Lung microvascular endothelial cell (primary cell): ENCODE measurements at places on chromosomes 2 and 18. TPM values are rescaled to one million over a fixed set of nuclear protein-coding genes. Genes with fewer than 3 reads are reported as not detected.

RGPD4 gene
- not detected in 2 replicates for total RNA-seq

RAB27B gene
- total RNA-seq: under 0.01 TPM in 1 of 2 replicates, not detected in the other

ANKRD29 gene
- 0.65 and 0.79 TPM in 2 replicates for total RNA-seq

TMEM182 gene
- total RNA-seq: 0.44 and 0.60 TPM in 2 replicates

PRADC1 gene
- total RNA-seq: 19.2 and 24.4 TPM in 2 replicates

MAL gene
- total RNA-seq: not detected in 2 replicates

LTBP1 gene
- total RNA-seq: 21.6 and 36.1 TPM in 2 replicates

IMPACT gene
- total RNA-seq: 16.6 and 17.7 TPM in 2 replicates

ACP1 gene
- 53.6 and 87.2 TPM in 2 replicates for total RNA-seq

MAP2 gene
- 0.79 and 8.1 TPM in 2 replicates for total RNA-seq

RBKS gene
- 1.1 and 1.4 TPM in 2 replicates for total RNA-seq

DPYSL5 gene
- not detected in 2 replicates for total RNA-seq

FN1 gene
- total RNA-seq: 305 and 470 TPM in 2 replicates

KCNG2 gene
- total RNA-seq: 0.44 and 1.4 TPM in 2 replicates

MYO3B gene
- not detected in 2 replicates for total RNA-seq

PIAS2 gene
- 7.2 and 8.7 TPM in 2 replicates for total RNA-seq

MPP4 gene
- total RNA-seq: 0.20 and 2.0 TPM in 2 replicates

MBD1 gene
- total RNA-seq: 25.7 and 44.4 TPM in 2 replicates

WDR75 gene
- total RNA-seq: 37.0 and 44.4 TPM in 2 replicates

GDF7 gene
- total RNA-seq: 2.8 and 19.6 TPM in 2 replicates

MOGAT1 gene
- total RNA-seq: not detected in 2 replicates

ZNG1B gene
- total RNA-seq: 15.5 and 21.8 TPM in 2 replicates

DSG1 gene
- total RNA-seq: not detected in 2 replicates

SMARCAL1 gene
- 9.6 and 11.9 TPM in 2 replicates for total RNA-seq

ZNF638 gene
- total RNA-seq: 68.2 and 85.7 TPM in 2 replicates

ICA1L gene
- 0.60 and 0.65 TPM in 2 replicates for total RNA-seq

FEV gene
- not detected in 2 replicates for total RNA-seq

LIPG gene
- 0.40 and 6.1 TPM in 2 replicates for total RNA-seq

ACAA2 gene
- 13.5 and 20.0 TPM in 2 replicates for total RNA-seq

GYPC gene
- 393 and 773 TPM in 2 replicates for total RNA-seq

IL37 gene
- total RNA-seq: not detected in 2 replicates

VSNL1 gene
- total RNA-seq: not detected in 2 replicates

CAVIN2 gene
- 252 and 394 TPM in 2 replicates for total RNA-seq

AQP12B gene
- total RNA-seq: not detected in 2 replicates

GAL3ST2 gene
- total RNA-seq: not detected in 2 replicates

FAM110C gene
- under 0.01 and 0.44 TPM in 2 replicates for total RNA-seq

SERPINB12 gene
- not detected in 2 replicates for total RNA-seq

LAMA1 gene
- 0.20 and 0.22 TPM in 2 replicates for total RNA-seq

DSC2 gene
- under 0.01 TPM in 2 replicates for total RNA-seq

L3MBTL4 gene
- 2.8 and 15.9 TPM in 2 replicates for total RNA-seq

TEKT4 gene
- total RNA-seq: not detected in 2 replicates

REG3G gene
- not detected in 2 replicates for total RNA-seq

SKOR2 gene
- total RNA-seq: not detected in 2 replicates

CDCA7 gene
- 1.8 and 3.9 TPM in 2 replicates for total RNA-seq

SLC35F6 gene
- 23.1 and 38.3 TPM in 2 replicates for total RNA-seq

PPIL3 gene
- 19.2 and 21.0 TPM in 2 replicates for total RNA-seq

CCDC74B gene
- total RNA-seq: 0.79 and 1.5 TPM in 2 replicates

CTAGE1 gene
- total RNA-seq: not detected in 2 replicates

SRD5A2 gene
- not detected in 2 replicates for total RNA-seq

NTSR2 gene
- not detected in 2 replicates for total RNA-seq

TUBB8B gene
- not detected in 2 replicates for total RNA-seq

MEP1B gene
- total RNA-seq: not detected in 2 replicates

TEX261 gene
- total RNA-seq: 21.6 and 26.0 TPM in 2 replicates

SCN7A gene
- total RNA-seq: not detected in 2 replicates

EGR4 gene
- total RNA-seq: under 0.01 TPM in 1 of 2 replicates, not detected in the other

DNAH7 gene
- under 0.01 TPM in 1 of 2 replicates, not detected in the other for total RNA-seq

HOXD10 gene
- 4.0 and 4.4 TPM in 2 replicates for total RNA-seq

NFE2L2 gene
- total RNA-seq: 22.0 and 38.1 TPM in 2 replicates

CCDC121 gene
- total RNA-seq: 1.1 and 2.6 TPM in 2 replicates

CD8A gene
- total RNA-seq: not detected in 2 replicates
